T-helper 1 cell (primary cell): ENCODE measurements at places on chromosomes 1 and 21.

DNA sequence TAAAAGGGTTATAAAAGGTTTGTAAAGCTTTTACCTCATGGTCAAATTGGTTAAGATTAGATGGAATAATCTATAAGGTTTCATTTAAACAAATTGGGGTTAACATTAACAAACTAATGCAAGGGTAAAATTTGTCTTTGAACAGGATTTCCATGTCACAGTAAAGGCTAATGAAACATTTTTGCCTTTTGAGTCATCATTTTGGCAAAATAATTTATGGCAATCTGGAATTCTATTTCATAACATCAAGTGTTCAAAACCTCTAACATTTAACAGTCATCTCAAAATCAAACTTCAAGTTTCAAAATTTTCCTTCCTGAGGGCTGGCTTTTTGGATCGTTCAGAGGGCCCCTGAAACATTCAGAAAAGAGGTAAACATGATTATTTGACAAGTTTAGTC, 6.6 kb upstream of the CD46 start:
- DNase-seq = no peak

DNA sequence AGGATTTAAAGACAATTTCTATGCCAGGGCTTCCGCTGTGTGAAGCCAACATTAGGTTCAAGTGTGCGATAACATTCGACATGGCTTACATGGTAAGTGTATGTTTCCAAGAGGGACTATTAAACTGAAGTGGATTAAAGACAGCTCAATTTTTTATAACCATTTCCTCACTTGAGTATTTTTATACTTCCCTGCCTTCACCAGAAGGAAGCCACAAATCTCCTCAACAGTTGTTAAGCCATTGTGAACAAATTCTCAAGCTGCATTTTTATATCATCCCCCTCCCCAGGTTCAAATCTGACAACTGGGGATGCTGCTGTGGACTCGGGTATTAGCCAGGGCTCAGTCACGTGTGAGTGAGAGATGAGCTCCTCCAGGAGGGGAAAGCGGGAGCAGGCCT, 116.3 kb downstream of the RHOU start:
- no peak for DNase-seq

GRCh38 chr1:234585330-234586055, 24.5 kb downstream of the IRF2BP2 start:
- no peak for DNase-seq

- no peak for DNase-seq
Observed at GRCh38 chr1:3352952-3353331, 101.5 kb upstream of the ARHGEF16 start.

- no peak for DNase-seq
Observed at GRCh38 chr1:169046671-169047070, 59.8 kb upstream of the ATP1B1 start.

GRCh38 chr1:198157847-198158725, 1.3 kb downstream of the NEK7 start:
- no peak for DNase-seq

DNA sequence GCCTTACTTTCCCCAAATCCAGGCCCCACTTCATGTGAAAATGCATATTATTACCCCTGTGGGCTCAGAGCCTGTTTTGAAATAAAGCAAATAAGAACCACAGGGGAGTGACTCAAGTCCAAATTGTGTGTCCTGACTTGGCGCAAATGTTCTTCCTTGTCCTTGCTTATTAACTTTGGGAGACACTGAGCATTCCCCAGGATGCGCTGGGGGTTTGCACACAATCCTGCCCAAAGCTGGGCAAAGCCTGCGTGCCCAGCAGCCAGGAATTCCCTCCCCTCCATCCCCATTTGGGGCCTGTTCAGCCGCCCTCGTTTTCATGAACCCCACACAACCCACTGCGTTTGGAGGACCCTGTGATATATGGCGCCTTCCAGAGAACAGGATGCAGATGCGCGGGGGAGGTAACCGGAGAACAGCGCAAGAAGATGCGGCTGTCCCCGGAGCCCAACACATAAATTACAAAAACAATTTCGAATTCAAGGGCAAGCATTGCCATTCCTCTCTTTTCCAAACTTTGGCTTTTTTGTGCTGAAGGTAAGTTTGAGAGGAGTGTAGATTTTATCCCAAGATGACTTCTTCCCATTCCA, 42.4 kb upstream of the CLDN14 start:
- DNase-seq = no peak

DNA sequence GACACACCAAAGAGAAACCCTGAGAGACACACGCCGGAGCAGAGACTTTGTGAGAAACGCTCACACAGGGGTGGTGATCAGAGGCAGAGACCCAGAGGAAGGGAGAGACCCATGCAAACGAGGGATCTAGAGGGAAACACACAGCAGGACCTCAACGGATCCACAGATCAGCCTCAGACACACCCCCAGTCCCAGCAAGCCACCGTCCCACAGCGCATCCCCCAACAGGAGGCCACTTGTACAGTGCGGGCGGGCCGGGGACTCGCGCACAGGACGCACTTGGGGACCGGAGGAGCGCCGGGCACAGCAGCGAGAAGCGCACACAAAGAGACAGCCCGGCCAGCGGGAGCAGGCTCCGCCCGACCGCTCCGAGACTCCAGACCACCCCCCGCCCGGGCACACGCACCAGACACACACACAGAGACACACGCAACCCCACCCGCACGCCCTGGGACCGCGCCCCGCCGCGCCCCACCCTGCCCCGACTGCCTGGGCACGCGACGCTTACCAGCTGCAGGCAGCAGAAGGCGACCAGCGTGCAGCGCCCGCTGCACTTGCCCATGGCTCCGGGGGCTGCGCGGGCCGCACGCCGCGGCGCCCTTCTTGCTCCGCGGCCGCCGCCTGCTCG, 587 bp downstream of the NKAIN1 start:
- DNase-seq = no peak

- DNase-seq = no peak
Observed at GRCh38 chr1:161195171-161195570, 3.7 kb downstream of the ADAMTS4 start.

- no peak for DNase-seq
Observed at GRCh38 chr1:32330558-32331151, 5.4 kb downstream of the MARCKSL1 start.

DNA sequence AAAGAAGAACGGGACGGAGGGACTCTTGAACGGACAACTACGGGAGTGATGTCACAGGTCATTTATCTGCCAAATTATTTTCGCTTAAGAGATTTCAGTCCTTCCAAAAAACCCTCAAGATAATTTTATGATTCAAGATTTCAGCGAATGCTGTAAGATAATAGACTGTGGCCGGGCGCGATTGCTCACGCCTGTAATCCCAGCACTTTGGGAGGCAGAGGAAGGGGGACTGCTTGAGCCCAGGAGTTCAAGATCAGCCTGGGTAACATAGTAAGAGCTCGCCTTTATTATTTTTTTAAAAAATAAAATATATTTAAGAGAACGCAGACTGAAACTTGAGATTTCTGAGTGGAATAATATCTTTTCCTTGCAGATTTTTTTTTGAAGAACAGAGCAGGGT, 609 bp downstream of the RWDD2B start:
- no peak for DNase-seq

- no peak for DNase-seq
Observed at GRCh38 chr1:18936471-18936813, 20.0 kb downstream of the IFFO2 start.
